Dermis lymphatic vessel endothelial cell (primary cell): ENCODE measurements at places on chromosomes 5 and 9. TPM values are rescaled to one million over a fixed set of nuclear protein-coding genes. Genes with fewer than 3 reads are reported as not detected.

INSYN2B gene
- 0.87 and 1.8 TPM in 2 replicates for total RNA-seq

SLC26A2 gene
- 21.1 and 21.6 TPM in 2 replicates for total RNA-seq

CNTNAP3B gene
- total RNA-seq: 87.5 and 162 TPM in 2 replicates

DAB2 gene
- 118 and 129 TPM in 2 replicates for total RNA-seq

ACOT12 gene
- not detected in 2 replicates for total RNA-seq

C7 gene
- 0.09 and 0.33 TPM in 2 replicates for total RNA-seq

SLC6A18 gene
- not detected in 2 replicates for total RNA-seq

MLANA gene
- total RNA-seq: not detected in 2 replicates

PLAC8L1 gene
- total RNA-seq: not detected in 2 replicates

NR6A1 gene
- 1.1 and 1.3 TPM in 2 replicates for total RNA-seq

PCDHGB7 gene
- total RNA-seq: 10.9 and 11.5 TPM in 2 replicates

PDGFRB gene
- total RNA-seq: 10.4 and 11.5 TPM in 2 replicates

SWI5 gene
- 14.7 and 16.2 TPM in 2 replicates for total RNA-seq

MCC gene
- total RNA-seq: 11.9 and 17.3 TPM in 2 replicates

NSA2 gene
- 56.8 and 103 TPM in 2 replicates for total RNA-seq

DMRTA1 gene
- under 0.01 and 0.26 TPM in 2 replicates for total RNA-seq

COL5A1 gene
- 0.95 and 3.9 TPM in 2 replicates for total RNA-seq

PCDHGB6 gene
- total RNA-seq: 2.1 and 3.7 TPM in 2 replicates

PGM5 gene
- total RNA-seq: 87.0 and 134 TPM in 2 replicates

MELK gene
- total RNA-seq: 5.1 and 5.7 TPM in 2 replicates

ANKRD20A1 gene
- total RNA-seq: 1.8 and 2.5 TPM in 2 replicates

SPATA31D4 gene
- total RNA-seq: not detected in 2 replicates

ZNF474 gene
- 0.11 and 0.17 TPM in 2 replicates for total RNA-seq

CTNND2 gene
- total RNA-seq: not detected in 2 replicates

PCA3 gene
- 0.11 and 0.17 TPM in 2 replicates for total RNA-seq

CCDC152 gene
- total RNA-seq: 0.11 and 0.34 TPM in 2 replicates

OR13C3 gene
- not detected in 2 replicates for total RNA-seq
